ENCODE measurements at places on chromosomes 1 and 21. TPM values are rescaled to one million over a fixed set of nuclear protein-coding genes. Genes with fewer than 3 reads are reported as not detected.

DNA sequence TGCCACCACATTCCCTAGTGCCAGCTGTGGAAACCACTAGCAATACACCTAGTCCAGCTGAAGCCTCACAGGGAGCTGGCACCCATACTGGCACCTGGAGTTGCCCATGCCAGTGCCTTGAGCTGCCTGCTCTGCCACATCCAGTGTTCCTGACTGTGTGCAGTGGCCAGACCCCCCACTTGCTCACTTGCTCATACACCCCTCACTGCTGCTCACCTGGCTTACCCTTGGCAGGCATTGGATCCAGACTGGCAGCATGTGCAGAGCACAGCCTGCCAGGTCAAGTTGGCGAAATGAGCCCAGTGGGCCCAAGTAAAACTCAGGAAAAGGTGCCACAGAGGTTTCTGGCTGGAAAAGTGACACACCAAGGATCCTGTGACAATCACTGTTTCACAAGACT, 1618.6 kb upstream of the PRMT6 start:
- no peak for DNase-seq

The RGS1 gene
- not detected for total RNA-seq

The TSPAN1 gene
- 0.28 TPM for total RNA-seq

The OR2T11 gene
- total RNA-seq: not detected
